PC-3 (cell line): ENCODE measurements at places on chromosomes 1 and 21. TPM values are rescaled to one million over a fixed set of nuclear protein-coding genes. Genes with fewer than 3 reads are reported as not detected.

Gene ALDH9A1
- total RNA-seq, result 58.8 and 78.0 TPM in 2 replicates

- H3K27me3 ChIP-seq, result no peaks in the 10 kb centered on the region
- H3K36me3 ChIP-seq, result no peaks in the 10 kb centered on the region
- peak; percentile 4 for DNase-seq
- no peak overlapping the region for H3K27ac ChIP-seq
- peaks cover 23% of the 10 kb centered on the region for H3K4me1 ChIP-seq
These were observed 296.8 kb downstream of the TPR start for GRCh38 chr1:186078245-186078644.

- H3K36me3 ChIP-seq, result peaks cover 12% of the 10 kb centered on the region
- peak overlapping the region; percentile 80 for H3K4me3 ChIP-seq
- no peaks in the 10 kb centered on the region for H3K27me3 ChIP-seq
These were observed 320 bp downstream of the C1orf174 start for GRCh38 chr1:3899754-3900149.

Gene HSD3B2
- not detected in 2 replicates for total RNA-seq

GRCh38 chr21:45330075-45330781 lies 42.5 kb upstream of the POFUT2 start:
- DNase-seq, result peak; percentile 86
- H3K27me3 ChIP-seq, result no peaks in the 10 kb centered on the region
- peaks cover 25% of the 10 kb centered on the region for H3K4me1 ChIP-seq
- no peaks in the 10 kb centered on the region for H3K36me3 ChIP-seq
- H3K4me3 ChIP-seq, result peak overlapping the region; percentile 48; the same call in 1 of the 2 replicates

DNA sequence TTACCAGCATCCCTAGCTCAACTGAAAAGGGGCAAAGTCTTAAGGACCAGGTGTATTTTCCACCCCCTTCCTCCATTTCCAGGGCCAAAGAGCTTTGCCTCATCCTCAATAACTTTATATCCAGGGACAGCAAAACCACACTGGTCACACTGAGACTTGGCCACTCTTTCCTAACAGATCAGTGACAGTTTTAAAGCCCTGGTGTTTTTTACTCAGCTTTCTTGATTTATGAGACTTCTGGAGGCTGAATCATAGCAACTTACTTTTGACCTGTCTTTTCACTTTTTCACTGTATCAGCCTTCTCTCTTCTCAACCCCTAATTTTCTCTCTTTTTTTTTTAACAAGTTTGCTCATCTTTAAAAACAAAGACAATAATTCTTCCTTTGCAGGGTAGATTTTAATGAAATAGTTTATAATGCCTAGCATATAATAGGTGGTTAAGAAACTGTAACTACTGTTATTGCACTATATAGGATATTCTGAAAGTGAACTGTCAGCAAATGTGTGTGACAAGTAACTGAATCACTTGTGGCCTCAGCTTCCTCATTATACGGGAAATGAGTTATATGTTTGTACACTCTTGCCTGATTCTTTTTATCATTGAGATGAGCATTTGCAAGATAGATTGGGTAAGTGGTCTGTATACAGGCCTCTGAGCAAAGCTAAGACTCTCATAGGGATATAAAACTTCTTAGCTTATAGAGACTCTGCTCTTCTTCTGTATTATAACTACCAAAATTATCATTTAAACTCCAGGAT lies 19.7 kb upstream of the DYNLT5 start:
- H3K27me3 ChIP-seq, result 0 out of 2 replicates have a peak, but pooled peaks cover 4% of the 10 kb centered on the region
- H3K4me1 ChIP-seq, result peaks cover 18% of the 10 kb centered on the region
- H3K4me3 ChIP-seq, result no peak overlapping the region
- H3K27ac ChIP-seq, result no peak overlapping the region
- no peaks in the 10 kb centered on the region for H3K36me3 ChIP-seq

Gene EPHA2
- total RNA-seq, result 459 and 567 TPM in 2 replicates

GRCh38 chr1:78388275-78388674 lies 102.5 kb upstream of the PTGFR start:
- no peaks in the 10 kb centered on the region for H3K4me1 ChIP-seq
- H3K27me3 ChIP-seq, result no peaks in the 10 kb centered on the region
- no peak overlapping the region for H3K4me3 ChIP-seq
- H3K27ac ChIP-seq, result no peak overlapping the region

DNA sequence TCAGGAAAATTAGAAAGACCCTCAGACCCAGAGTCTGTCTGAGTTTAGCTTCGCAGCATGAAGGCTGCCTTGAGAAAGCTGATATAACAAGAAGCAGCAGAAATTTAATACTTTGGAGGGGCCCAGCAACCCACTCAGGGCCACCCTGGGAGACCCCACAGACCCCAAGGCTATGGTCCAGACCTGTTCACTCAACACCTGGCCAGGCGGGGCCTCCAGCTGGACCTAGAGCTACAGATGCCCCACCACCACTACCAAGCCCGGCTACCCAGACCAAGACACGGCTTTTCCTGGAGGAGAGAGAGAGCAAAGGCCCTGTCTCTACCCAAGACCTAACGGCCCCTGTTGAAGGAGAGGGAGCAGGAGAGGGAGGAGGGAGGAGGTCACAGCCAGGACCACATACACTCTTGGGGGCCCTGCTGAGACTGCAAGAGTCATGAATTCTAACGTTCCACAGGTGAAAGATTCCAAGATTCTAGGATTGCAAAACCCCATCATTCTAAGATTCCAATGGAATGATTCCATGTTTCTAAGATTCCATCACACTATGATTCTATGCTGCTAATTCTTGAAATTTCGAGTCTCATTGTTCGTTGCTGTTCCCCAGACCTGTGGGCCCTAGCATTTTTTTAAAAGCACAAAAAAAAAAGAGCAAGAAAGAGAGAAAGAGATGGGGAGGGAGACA lies 53.2 kb downstream of the LACTBL1 start:
- no peaks in the 10 kb centered on the region for H3K36me3 ChIP-seq
- no peaks in the 10 kb centered on the region for H3K27me3 ChIP-seq
- DNase-seq, result no peak
- H3K4me3 ChIP-seq, result no peak overlapping the region

Gene LDLRAD1
- not detected in 2 replicates for total RNA-seq

DNA sequence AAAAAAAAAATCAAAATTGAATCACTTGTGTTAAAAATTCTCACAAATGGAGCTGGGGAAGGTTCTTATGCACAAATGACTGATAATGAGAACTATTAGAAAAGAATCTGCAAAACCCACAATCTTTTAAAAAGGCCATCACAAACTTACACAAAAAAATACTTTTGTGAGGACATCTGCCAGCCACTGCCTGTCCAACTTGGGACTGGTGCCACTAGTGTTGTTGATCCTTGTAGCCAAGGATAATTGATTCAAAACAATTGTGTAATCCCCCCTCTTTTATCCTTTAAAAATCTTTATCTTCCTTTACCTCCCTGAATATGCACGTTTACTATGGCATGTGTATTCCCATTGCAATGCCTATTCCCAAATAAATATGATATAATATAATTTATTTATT lies 39.2 kb upstream of the THEM4 start:
- H3K4me1 ChIP-seq, result peaks cover 38% of the 10 kb centered on the region
- H3K36me3 ChIP-seq, result no peaks in the 10 kb centered on the region
- H3K4me3 ChIP-seq, result no peak overlapping the region
- H3K27me3 ChIP-seq, result no peaks in the 10 kb centered on the region

GRCh38 chr1:117416546-117417125 lies 49.4 kb downstream of the MAN1A2 start:
- no peaks in the 10 kb centered on the region for H3K27me3 ChIP-seq
- H3K4me3 ChIP-seq, result no peak overlapping the region
- no peaks in the 10 kb centered on the region; the same call in 1 of the 2 replicates for H3K36me3 ChIP-seq

Gene AIM2
- total RNA-seq, result not detected in 2 replicates

Gene MACF1
- 103 and 146 TPM in 2 replicates for total RNA-seq

Gene TFF2
- total RNA-seq, result 21.1 and 22.9 TPM in 2 replicates

DNA sequence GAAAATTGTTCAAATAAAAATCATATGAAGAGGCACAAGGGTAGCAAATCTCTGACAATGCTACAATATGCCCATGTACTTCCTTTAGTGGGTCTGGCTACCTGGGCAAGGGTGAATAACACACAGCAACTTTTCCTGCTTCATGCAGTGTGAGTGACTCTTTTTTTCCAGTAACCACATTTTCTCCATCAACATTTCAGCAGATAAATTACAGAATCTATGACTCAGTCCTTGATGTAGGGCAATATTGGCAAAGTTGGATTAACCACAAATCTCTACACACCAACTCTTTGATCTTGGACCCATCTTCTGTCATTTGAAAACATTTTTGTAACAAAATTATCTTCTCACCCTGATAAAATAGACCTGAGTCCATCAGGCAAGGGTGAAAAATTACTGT lies 31.7 kb downstream of the ERICH3 start:
- no peaks in the 10 kb centered on the region for H3K27me3 ChIP-seq
- H3K4me1 ChIP-seq, result peaks cover 5% of the 10 kb centered on the region
- no peak overlapping the region for H3K27ac ChIP-seq
- DNase-seq, result peak; percentile 32
- H3K4me3 ChIP-seq, result no peak overlapping the region

DNA sequence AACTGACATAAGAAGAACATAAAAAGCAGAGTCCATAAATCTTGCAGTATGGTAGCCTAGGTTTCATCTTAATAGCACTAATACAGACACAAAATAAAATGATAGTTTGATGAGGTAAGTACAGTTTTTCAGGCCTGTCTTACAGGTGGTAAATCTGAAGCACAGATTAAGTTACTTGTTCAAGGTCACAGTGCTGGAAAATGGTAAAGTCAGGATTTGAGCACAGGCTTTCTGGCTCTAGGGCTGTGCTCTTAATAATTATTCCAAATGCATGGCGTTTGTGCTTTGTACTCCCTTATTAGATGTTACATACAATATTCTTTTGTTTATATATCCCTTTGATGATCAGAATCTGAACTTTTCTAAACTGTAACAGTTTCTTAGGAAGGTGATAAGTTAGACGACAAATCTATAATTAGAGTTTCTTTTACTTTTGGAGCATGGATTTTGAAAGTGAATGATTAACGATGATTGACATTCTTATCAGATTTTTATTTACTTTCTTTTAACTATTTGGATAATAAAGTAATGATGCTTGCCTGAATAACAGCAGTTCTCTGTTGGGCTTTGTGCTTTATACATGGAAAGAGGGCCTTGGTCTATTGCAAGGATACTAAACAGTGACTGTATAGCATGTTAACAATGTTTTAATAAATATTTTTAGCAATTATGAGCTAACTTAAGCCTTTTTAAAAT lies 101.5 kb upstream of the CACYBP start:
- no peak overlapping the region for H3K27ac ChIP-seq
- H3K36me3 ChIP-seq, result no peaks in the 10 kb centered on the region
- no peaks in the 10 kb centered on the region for H3K4me1 ChIP-seq
- DNase-seq, result no peak
- no peak overlapping the region for H3K4me3 ChIP-seq

Gene LAMC2
- total RNA-seq, result 105 and 127 TPM in 2 replicates

- H3K27me3 ChIP-seq, result no peaks in the 10 kb centered on the region
- peak overlapping the region; percentile 99 for H3K27ac ChIP-seq
- H3K4me3 ChIP-seq, result peak overlapping the region; percentile 49; the same call in 1 of the 2 replicates
These were observed 8.3 kb downstream of the ELF3 start for GRCh38 chr1:202018468-202019234.

- DNase-seq, result peak; percentile 15
- H3K4me1 ChIP-seq, result peaks cover 9% of the 10 kb centered on the region; the same call in 1 of the 2 replicates
- no peak overlapping the region for H3K27ac ChIP-seq
- no peak overlapping the region for H3K4me3 ChIP-seq
- no peaks in the 10 kb centered on the region for H3K36me3 ChIP-seq
These were observed 41.7 kb downstream of the EPB41 start for GRCh38 chr1:28956038-28956464.

Gene ASPM
- 28.6 and 35.0 TPM in 2 replicates for total RNA-seq

Gene ZMYND12
- total RNA-seq, result not detected in 2 replicates

GRCh38 chr1:210311726-210312493 lies 16.8 kb upstream of the HHAT start:
- H3K4me3 ChIP-seq, result peak overlapping the region; percentile 68
- no peak for DNase-seq
- no peaks in the 10 kb centered on the region for H3K36me3 ChIP-seq
- H3K4me1 ChIP-seq, result 0 out of 2 replicates have a peak, but pooled peaks cover 5% of the 10 kb centered on the region
- 0 out of 2 replicates have a peak, but pooled peaks cover 2% of the 10 kb centered on the region for H3K27me3 ChIP-seq

Gene RAB7B
- total RNA-seq, result not detected in 2 replicates

DNA sequence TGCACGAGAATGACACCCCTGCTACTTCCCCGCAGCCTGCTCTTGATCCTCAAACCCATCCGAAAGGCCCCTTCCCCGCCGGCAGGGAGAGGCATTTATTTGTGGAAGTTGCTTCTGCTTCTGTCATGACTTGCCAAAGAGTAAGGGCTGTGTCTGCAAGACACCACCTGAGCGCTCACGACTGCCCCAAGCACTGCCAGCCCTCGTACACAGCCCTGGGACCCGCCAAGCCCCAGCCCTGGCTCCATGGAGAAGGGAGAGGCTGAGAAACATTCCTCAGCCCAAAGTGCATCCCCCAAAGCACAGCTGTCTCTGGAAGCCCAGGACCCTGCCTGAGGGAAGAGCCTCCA lies 6.3 kb upstream of the TPRG1L start:
- no peaks in the 10 kb centered on the region for H3K27me3 ChIP-seq
- H3K4me3 ChIP-seq, result no peak overlapping the region
- H3K36me3 ChIP-seq, result no peaks in the 10 kb centered on the region
- DNase-seq, result no peak

Gene MTMR11
- total RNA-seq, result 5.1 and 7.0 TPM in 2 replicates

GRCh38 chr1:181262069-181262468 lies 173.6 kb downstream of the IER5 start:
- no peak overlapping the region for H3K27ac ChIP-seq
- H3K4me1 ChIP-seq, result no peaks in the 10 kb centered on the region
- H3K27me3 ChIP-seq, result 0 out of 2 replicates have a peak, but pooled peaks cover 6% of the 10 kb centered on the region
- DNase-seq, result no peak
- no peak overlapping the region for H3K4me3 ChIP-seq
- H3K36me3 ChIP-seq, result no peaks in the 10 kb centered on the region

GRCh38 chr1:226407199-226407496 lies 745 bp downstream of the PARP1 start:
- peaks cover 5% of the 10 kb centered on the region; the same call in 1 of the 2 replicates for H3K36me3 ChIP-seq
- H3K27ac ChIP-seq, result peak overlapping the region; percentile 56
- no peaks in the 10 kb centered on the region for H3K27me3 ChIP-seq
- H3K4me3 ChIP-seq, result peak overlapping the region; percentile 79

- DNase-seq, result no peak
- H3K27me3 ChIP-seq, result peaks cover 51% of the 10 kb centered on the region
- H3K4me3 ChIP-seq, result no peak overlapping the region
- H3K27ac ChIP-seq, result no peak overlapping the region
- no peaks in the 10 kb centered on the region for H3K36me3 ChIP-seq
These were observed 67.5 kb downstream of the KCND3 start for GRCh38 chr1:111921948-111922347.

DNA sequence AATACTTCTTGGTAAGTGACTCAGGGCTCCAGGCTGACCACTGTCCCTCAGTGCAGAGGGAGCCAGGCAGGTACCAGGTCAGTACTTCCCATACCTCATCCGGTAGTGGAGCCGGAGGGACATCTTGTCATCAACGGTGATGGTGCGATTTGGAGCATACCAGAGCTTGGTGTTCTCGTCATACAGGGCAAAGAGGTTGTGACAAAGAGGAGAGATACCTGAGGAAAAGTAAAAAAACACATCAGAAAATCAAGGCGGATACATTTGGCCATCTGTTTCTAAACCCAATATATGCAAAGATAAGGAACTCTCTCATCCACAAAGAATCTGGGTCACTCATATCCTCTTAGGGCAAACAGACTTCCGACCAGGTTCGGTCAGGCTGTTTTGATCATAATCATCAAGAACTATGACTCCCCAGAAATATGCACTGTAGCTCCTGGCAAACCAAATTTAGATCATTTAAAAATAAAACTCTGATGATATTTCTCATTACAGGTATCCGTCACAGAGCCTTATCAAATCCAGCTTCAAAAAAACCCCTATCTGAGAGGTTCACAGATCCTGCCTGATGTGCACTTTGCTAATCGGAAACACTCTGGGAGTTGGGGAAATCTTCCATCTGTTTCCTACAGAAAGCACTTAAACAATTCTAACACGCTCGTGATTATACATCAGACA lies 87.3 kb downstream of the JAK1 start:
- H3K36me3 ChIP-seq, result 0 out of 2 replicates have a peak, but pooled peaks cover 6% of the 10 kb centered on the region
- no peak overlapping the region for H3K27ac ChIP-seq
- H3K27me3 ChIP-seq, result no peaks in the 10 kb centered on the region
- no peak overlapping the region for H3K4me3 ChIP-seq
